Thymus (tissue), 14 donors: ENCODE measurements at places on chromosomes 1 and 21. TPM values are rescaled to one million over a fixed set of nuclear protein-coding genes. Genes with fewer than 3 reads are reported as not detected.

Gene RHEX
- 3.6 TPM for total RNA-seq

Gene OR2T29
- total RNA-seq: not detected

Gene KRTAP10-6
- total RNA-seq: not detected

Gene TINAGL1
- 6.3 TPM for total RNA-seq

DNA sequence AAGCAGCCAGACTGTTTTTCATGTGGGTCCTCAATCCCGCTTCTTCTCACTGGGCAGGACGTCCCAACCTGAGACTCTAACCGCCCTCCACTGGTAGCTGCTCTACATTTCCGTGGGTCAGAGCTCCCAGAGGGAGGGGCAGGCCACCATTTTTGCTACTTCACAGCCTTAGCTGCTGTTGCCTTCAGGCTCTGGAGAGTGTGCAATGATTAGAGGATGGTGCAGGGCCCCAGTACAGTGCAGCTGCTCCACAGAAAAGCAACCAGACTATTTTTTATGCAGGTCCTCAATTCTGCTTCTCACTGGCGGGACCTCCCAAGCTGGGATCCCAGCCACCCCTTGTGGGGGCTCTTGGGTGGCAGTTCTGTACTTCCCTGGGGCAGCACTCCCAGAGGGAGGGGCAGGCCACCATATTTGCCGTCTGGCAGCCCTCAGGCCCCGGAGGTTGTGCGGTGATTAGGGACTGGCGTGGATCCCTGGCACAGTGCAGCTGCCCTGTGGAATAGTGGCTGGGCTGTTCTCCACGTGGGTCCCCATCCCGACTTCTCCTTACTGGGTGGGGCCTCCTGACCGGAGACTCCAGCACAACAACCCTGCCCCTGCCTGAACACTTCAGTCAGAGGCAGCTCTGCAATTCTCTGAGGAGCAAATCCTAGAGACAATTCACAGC is 647.6 kb upstream of the PKN2 start:
- DNase-seq: no peak

DNA sequence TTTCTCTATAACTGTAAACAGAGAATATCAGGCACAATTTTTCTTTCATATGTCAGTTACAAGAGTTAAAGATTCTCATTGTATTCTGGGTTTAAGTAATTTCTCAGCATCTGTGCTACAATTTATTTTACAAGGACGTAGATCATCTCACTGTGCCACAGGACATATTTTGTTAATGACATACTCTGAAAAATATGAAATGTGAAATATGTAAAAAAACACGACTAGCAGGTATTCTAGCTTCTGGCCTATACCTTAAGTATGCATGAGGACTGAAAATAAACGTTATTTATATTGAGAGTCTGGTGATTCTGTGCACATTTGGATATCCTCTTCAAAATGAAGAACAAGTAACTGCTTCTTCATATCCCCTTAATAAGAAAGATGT is 308.8 kb downstream of the BRINP3 start:
- no peak for DNase-seq

- no peak for DNase-seq
Measured at GRCh38 chr1:52669696-52670095, 28.5 kb downstream of the COA7 start.

DNA sequence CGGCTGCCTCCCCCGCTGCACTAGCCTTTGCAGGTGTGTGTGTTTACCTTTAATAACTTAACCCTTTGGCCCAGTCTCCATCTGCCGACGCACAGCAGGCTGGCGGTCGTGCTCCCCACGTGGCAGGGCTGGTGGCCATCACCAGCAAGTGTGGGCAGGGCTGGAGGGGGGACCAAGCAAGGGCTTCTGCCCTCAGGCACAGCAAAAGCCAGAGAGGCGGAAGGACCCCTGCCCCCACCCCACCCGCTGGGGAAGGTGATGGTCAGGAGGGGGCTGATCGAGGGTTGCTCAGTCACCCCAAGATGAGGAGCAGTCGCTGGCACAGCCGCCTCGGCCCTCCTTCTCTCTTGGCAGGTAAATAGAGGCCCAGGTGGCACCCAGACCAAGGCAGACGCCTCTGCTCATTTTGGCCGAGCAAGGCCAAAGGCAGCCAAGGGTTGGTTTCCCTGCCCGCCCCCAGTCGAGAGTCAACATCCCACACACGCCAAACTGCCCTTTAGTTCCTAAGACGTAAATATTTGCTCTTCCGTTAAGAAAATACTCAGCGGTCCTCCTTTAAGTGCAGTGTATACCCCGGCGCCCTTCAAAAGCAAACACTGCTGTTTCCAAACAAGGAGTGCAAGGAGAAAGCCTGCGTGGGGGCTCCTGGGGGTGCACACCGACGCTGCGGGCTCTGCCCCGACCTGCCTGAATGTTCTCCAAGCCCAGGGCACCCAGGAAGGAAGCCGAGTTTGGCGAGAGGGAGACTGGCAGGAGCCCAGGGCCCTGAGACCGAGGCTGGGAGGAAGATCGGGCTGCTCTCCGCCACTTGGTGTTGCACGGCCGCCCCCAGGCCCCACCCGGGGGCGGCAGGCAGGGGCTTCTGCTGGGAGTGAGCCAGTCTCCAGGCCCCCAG is 82.7 kb downstream of the SIK1 start:
- DNase-seq: no peak

DNA sequence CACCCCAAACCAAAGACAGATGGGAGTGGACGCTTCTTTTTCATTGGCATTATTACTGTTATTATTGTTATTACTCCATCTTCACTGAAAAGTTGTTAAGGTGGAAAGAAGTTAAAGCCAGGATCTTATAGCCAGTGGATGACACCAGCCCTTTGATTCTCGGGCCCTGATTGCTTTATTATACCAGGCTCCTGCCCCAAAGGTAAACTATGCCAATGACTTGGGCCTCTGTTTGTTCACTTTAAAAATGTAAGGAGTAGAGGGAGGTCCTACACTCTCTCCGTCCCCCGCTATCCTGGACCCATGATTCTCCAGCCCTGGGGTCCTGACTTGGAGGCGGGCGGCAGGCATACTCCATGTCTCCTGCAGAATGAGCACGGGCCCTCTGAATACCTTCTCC is 106.8 kb downstream of the TOMM20 start:
- DNase-seq: no peak
